Mesenteric fat pad (tissue), 1 donor: ENCODE measurements at places on chromosomes 4 and X. TPM values are rescaled to one million over a fixed set of nuclear protein-coding genes. Genes with fewer than 3 reads are reported as not detected.

DNA sequence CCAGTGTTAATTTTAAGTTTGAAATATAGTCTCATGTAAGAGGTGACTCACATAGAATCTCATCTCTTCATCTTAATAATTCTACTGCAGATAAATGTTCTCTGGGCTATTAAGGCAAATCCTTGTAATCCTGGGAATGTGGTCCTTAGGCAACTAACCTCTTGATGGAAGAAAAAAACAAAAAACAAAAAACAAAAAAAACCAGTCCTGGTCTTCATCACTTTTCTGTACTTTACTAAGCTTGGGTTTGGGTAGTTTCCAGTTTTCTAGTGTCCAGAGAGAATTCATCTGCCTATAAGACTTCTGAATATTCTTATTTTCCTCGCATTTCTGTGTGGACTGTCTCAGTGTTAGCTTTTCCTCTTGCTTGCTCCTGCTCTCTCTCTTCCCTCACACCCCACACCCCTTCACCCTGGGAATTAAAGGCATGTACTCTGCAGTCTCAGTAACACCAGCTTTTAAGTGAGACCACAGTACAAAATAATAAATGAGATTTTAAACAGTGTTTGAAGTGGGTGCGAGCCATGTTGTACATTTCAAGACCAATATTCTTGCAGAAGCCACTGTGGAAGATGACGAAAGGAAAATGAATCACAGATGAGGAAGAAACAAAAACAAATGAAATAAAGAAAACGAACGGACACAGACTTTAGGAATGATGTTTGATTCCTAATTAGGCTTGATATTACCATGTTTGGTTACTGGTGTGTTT, 51.7 kb downstream of the HAND2 start:
- no peak for DNase-seq

- no peak for DNase-seq
These were observed 488.3 kb downstream of the ANKRD50 start for GRCh38 chr4:124224256-124224655.

DNA sequence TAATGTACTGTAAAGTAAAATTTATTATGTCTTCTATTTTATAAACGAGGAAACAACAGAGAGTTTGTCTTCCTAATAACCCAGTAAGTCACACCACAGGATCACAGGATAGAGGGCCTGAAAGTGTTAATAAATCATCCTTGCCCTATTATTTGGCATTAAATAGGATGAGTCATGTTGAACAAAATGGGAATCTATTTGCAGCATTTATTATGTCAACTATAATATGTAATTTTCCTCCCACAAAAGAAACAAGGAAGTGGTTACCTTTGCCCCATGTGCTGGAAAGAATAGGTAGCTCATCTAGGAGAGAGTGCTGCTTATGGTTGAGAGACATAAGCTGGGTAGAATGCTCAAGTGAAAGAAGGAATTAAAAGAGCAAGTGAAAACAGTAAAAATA, 237.6 kb upstream of the NDST3 start:
- DNase-seq = no peak

DNA sequence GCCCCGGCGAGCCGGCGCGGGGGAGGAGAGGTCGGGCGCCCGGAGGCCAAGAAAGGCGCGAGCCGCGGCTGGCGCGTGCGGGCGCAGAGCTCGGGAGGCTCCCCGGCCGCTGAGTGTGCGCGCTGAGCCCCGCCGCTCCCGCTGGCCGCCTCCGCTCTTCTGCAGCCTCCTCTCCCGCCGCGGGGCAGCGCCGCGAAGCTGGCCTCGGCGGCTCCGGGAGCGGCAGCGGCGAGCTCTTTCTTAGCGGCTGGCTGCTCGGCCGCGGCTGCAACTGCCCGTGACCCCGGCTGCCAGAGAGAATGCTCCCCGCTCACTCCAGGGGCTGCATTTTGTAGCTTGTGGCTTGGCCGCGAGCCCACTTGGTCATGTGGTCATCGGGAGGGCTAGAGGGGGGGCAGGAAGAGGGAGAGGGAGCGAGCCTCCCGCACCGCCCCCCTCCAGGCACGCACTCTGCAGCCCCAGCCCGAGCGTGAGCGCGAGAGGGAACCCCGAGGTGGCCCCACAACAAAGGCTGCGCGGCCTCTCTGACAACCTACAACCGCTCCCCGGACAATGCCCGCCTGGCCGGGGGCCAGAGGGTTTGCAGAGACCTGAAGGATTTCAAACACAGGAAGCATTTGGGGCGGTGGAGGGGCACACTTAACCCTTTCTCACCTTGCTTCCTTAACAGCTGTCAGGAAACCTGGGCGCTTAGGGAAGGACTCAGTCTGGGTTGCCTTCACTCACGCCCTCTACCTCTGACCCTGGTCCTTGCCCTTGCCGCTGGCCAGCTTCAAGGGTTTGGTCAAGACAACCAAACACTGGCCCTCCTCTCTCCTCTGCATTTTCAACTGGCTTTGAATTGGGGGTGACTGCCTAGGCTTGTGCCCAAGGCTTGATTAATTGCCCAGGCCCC, at the start of gene APLN:
TSS of gene APLN (minus strand) at position 305 of the 895 bp plus-strand sequence. CDS start 326 bp downstream, outside the sequence.
- DNase-seq = peak; percentile 89

DNA sequence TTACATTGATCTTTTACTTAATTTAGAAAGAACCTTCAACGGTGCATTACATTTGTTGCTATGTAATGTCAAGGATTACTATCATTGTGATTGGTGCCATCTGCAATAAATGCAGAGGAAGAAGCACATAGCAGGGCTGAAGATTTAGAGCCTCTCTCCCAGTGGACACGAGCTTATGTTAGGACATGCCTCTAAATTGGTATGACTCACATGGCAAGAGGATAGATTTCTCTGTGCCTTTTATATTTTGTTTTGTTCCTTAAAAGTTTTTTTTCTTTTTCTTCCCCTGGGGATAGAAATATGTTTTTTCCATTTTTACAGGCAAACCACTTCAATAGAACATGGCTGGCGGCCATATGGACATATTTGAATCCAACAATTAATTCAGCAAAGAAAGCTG, 205.0 kb upstream of the HAND2 start:
- no peak for DNase-seq

- no peak for DNase-seq
These were observed 587 bp downstream of the TIMM8A start for GRCh38 chrX:101347859-101348451.

DNA sequence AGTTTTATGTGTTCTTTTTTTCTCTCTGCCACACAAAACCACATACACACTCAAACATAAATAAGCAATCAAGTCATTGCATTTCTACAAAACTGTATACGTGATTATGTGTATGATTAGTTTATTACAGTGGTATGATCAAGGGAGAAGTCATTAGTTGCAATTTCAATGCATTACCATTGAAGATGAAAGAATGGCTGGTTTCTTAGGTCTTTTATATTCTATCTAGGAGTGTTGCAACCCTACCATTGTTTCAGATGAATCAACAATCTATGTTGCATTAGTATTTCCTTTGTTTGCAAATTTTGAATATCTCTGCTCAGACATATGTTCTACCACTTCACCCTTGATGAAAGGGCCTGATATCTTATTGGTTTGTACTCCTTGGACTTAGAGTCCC, 6.8 kb downstream of the ANXA3 start:
- DNase-seq = no peak

DNA sequence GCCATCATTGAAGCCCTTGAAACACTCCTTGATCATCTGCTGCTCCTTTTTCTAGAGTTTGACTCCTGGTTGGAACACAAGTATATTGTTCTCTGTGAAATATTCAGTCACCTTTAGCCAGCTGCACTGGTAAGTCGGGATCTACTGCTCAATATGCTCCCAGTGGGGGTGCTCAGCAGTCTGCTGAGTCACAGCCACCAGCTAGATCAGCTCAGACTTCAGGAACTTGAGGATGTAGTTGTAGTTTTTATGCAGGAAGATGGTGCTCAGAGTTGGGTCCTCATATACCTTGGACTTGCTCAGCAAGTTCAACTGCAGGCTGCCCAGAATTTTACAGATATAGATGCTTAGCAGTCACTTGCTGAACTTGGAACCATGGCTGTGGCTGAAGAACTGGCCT, 202.5 kb upstream of the RPL34 start:
- no peak for DNase-seq

GRCh38 chrX:3178329-3178728, 137.1 kb downstream of the ARSF start:
- no peak for DNase-seq

- DNase-seq = no peak
These were observed 1.9 kb upstream of the MTTP start for GRCh38 chr4:99572527-99573240.

GRCh38 chrX:65635378-65635777, 32.1 kb upstream of the MSN start:
- no peak for DNase-seq

DNA sequence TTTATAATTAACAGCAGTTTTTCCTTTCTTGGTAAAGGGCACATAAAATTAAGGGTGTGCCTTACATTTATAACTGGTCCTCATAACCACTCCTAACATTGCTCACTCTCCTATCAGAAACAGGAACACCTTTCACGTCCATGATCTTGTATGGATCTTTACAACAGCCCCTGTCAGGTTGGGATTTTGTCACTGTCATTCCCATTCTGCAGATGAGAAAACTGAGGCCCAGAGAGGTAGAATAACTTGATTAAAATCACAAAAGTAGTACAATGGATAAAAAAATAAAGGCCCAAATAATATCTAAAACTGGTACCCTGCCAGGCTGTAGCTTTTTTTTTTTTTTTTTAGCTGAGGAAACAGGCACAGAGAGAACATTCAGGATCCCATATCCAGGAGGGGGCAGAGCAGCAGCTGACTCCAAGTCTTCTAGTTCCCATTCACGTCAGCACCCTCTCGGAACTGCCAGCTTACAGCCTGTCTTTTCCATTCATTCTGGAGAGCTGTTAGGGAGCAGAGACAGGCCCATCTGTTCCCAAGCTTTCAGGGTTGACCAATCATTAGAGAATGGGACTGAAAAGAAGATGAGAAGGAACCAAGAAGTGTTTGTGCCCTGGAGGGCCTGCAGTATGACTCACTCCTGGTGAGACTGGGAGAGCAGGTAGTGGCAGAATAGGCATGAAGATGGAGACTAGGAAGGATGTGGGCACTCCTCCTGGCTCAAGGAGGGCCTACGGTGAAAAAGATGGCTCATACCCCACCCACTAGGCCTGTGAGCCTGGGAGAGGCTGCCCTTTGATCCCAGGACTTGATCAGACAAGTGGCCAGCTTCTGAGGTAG, 7.3 kb downstream of the SUV39H1 start:
- DNase-seq = no peak

GRCh38 chr4:34851411-34851810, 1392.9 kb downstream of the ARAP2 start:
- DNase-seq = no peak

GRCh38 chrX:23263892-23264291, 70.8 kb upstream of the PTCHD1 start:
- DNase-seq = no peak

- DNase-seq = no peak
These were observed 18.6 kb upstream of the CLNK start for GRCh38 chr4:10703156-10703555.

GRCh38 chr4:81454948-81455347, 16.8 kb downstream of the RASGEF1B start:
- DNase-seq = no peak

GRCh38 chr4:81611221-81611620, 139.5 kb upstream of the RASGEF1B start:
- no peak for DNase-seq

DNA sequence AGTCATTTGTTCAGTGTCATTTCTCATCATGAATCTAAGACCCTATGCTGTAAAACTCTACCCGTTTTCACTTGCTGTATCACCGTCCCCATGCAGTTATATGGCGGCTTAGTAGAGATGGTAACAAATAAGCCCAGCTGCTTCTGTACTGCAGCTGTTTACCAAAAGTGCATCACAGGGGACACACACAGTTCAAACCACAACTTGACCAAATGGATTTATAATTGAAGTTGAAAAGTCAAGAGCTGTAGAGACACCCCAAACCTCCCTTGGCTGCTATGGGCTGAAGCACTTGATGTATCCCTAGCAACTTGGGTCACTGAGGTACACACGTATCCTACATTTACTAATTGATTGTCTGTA, 219.0 kb upstream of the FGF13 start:
- DNase-seq = no peak

DNA sequence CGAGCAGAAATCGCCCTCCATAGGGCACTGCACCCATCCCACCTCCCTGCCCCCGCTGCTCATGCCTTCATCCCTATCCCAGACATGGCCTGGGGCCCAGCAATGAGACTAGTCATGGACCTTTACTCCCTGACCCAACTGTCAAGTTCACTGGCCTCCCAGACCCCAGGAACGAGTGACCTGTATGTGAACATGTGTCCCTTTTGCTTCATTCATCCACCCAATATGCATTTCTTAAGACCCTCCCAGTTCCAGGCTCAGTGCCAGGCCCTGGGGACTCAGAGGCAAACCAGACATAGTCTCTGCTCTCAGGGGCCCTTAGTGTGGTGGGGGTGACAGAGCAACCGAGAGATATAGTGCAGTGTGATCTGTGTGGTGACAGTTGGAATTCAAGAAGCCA, 67.0 kb downstream of the EFNB1 start:
- DNase-seq = no peak

- DNase-seq = no peak
These were observed 298.0 kb upstream of the TET2 start for GRCh38 chr4:104848597-104849225.

DNA sequence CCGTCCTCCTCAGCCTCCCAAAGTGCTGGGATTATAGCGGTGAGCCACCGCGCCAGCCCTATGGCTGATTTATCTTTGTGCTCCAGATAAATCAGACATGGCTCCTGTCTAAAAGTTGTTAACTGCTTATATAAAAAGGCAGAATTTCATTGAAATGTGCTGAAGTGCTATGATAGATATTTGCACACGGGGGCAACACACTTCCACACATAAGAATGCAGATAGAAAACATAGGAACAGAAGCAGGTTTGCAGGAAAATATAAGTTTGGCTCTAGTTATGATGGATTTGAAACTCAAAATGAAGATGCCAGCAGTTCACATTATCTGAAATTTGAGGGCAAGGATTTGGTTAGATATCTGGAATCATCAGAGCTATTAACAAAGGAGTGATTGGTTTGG, 163.1 kb upstream of the SLITRK2 start:
- no peak for DNase-seq

DNA sequence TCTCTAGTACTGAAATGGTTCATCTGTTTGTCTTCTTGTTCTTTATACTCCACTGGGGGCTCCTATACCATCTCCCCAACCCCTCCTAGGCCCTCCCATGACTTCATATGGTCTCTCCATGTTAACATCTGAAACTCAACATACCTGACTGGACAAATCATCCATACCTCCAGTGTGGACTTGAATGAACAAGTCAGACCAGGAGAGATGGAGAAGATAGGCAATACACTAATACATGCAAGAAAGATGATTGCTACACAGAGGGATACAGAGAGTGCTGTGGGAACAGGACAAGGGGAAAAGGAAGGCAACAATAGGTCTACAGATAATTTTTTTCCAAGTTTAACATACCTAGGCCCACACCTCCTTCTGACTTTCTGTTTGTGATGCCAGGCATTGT, 175.1 kb downstream of the FHIP1A start:
- DNase-seq = no peak

GRCh38 chr4:140049024-140049848, 104.7 kb downstream of the MAML3 start:
- DNase-seq = no peak

GRCh38 chr4:9926586-9926985, 94.7 kb downstream of the SLC2A9 start:
- no peak for DNase-seq

- DNase-seq = peak; percentile 85
These were observed 2747.1 kb downstream of the PCDH7 start for GRCh38 chr4:33467291-33467690.

The SPANXN5 gene
- total RNA-seq = not detected

The MBNL3 gene
- total RNA-seq = 14.6 TPM

The DDIT4L gene
- 3.7 TPM for total RNA-seq

The NUDT11 gene
- total RNA-seq = 0.58 TPM

The AP1AR gene
- total RNA-seq = 16.5 TPM

The FDCSP gene
- total RNA-seq = not detected
